Uterus (tissue), 4 donors: ENCODE measurements at places on chromosomes 6 and 20. TPM values are rescaled to one million over a fixed set of nuclear protein-coding genes. Genes with fewer than 3 reads are reported as not detected.

PLCB4 gene
- total RNA-seq, result 264 TPM

- H3K4me1 ChIP-seq, result no peaks in the 10 kb centered on the region
- DNase-seq, result no peak
- no peak overlapping the region for H3K4me3 ChIP-seq
- no peak overlapping the region for H3K27ac ChIP-seq
- no peaks in the 10 kb centered on the region for H3K36me3 ChIP-seq
Observed at GRCh38 chr6:126075335-126076071, 89.2 kb downstream of the TRMT11 start.

DNA sequence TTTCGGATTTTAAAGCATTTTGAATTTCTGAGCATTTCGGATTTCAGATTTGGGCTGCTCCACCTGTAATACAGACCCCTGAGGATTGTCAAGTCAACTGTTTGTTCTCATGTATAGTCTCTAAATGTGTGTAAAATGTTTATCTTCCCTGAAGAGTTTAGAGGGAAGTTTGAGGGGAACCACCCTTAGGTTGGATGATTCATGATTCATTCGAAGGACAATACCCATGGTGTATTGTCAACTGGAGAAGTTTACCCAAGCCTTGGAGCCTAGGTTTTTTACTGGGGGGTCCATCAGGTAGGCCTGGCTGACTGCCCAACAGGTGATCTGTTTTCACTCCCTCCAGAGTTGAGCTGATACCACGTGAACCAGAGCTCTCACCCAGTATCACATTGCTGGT lies 18.9 kb downstream of the GSTA4 start:
- DNase-seq, result no peak
- H3K4me1 ChIP-seq, result no peaks in the 10 kb centered on the region
- H3K27me3 ChIP-seq, result no peaks in the 10 kb centered on the region
- H3K27ac ChIP-seq, result no peak overlapping the region
- H3K36me3 ChIP-seq, result no peaks in the 10 kb centered on the region

ERVFRD-1 gene
- total RNA-seq, result 0.21 TPM

DNA sequence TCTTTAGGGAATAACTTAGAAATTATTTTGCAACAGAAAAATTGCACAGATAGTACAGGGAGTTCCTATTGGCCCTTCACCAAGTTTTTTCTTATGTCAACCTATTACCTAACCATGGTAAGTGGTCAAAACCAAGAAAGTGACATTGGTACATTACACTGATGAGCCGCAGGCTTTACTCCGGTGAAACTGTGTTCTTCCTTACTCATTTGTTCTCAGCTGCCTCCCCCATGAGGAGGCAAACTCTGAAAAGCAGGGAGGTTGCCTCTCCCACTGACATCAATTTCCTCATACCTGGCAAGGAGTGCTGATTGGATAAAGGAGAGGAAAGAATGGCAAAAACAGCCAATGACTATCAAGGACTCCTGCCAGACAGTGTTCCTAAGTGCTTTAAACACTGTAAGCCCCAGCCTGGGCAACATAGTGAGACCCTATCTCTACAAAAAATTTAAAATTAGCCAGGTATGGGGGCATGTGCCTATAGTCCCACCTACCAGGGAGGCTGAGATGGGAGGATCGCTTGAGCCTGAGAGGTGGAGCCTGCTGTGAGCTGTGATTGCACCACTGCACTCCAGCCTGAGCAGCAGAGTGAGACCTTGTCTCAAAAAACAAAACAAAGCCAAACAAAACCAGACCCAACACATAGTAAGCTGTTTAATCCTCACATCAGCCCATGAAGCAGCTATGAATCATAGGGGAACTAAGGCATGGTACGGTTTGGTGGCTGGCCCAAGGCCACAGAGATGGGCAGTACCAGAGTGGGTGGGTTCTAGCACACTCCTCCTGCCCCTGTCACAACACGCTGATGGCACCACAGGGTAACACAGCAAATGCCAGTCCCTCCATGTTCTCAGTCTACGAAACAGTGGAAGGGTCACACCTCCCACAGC lies 24.7 kb downstream of the C20orf203 start:
- no peak overlapping the region for H3K4me3 ChIP-seq
- no peaks in the 10 kb centered on the region for H3K27me3 ChIP-seq
- H3K4me1 ChIP-seq, result no peaks in the 10 kb centered on the region
- DNase-seq, result no peak

DNA sequence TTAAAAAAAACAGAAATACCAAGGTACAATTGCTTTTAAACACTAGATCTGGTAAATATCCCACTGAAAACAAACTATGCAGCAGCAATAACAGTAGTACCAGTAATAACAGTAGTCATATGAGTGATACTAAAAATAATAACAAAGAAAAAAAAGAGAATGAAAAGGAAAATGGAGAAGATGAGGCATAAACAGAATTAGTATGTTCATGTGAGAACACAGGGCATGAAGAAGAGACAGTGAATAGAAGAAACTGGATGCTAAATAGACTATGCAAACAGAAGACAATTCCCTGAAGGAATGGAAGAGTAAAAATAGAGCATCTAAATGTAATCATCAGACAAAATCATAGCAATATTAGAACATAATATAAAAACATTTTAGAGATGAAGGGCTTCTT lies 121.1 kb downstream of the RNGTT start:
- DNase-seq, result no peak
- H3K36me3 ChIP-seq, result no peaks in the 10 kb centered on the region
- H3K27ac ChIP-seq, result peak overlapping the region; percentile 46
- H3K27me3 ChIP-seq, result no peaks in the 10 kb centered on the region
- no peaks in the 10 kb centered on the region for H3K4me1 ChIP-seq
- no peak overlapping the region for H3K4me3 ChIP-seq

- no peaks in the 10 kb centered on the region for H3K4me1 ChIP-seq
- no peak overlapping the region for H3K27ac ChIP-seq
- H3K36me3 ChIP-seq, result no peaks in the 10 kb centered on the region
- no peaks in the 10 kb centered on the region for H3K27me3 ChIP-seq
- no peak overlapping the region for H3K4me3 ChIP-seq
Observed at GRCh38 chr20:44851545-44851944, 34.0 kb upstream of the YWHAB start.

GRCh38 chr6:85868685-85869084 lies 226.0 kb upstream of the SYNCRIP start:
- DNase-seq, result no peak
- H3K27ac ChIP-seq, result peak overlapping the region; percentile 23
- no peak overlapping the region for H3K4me3 ChIP-seq
- H3K36me3 ChIP-seq, result no peaks in the 10 kb centered on the region

CITED2 gene
- 53.4 TPM for total RNA-seq

GRCh38 chr20:62392621-62393334 lies 5.9 kb downstream of the RPS21 start:
- H3K36me3 ChIP-seq, result no peaks in the 10 kb centered on the region
- H3K4me1 ChIP-seq, result peaks cover 5% of the 10 kb centered on the region
- no peaks in the 10 kb centered on the region for H3K27me3 ChIP-seq
- no peak overlapping the region for H3K27ac ChIP-seq
- no peak for DNase-seq

DNA sequence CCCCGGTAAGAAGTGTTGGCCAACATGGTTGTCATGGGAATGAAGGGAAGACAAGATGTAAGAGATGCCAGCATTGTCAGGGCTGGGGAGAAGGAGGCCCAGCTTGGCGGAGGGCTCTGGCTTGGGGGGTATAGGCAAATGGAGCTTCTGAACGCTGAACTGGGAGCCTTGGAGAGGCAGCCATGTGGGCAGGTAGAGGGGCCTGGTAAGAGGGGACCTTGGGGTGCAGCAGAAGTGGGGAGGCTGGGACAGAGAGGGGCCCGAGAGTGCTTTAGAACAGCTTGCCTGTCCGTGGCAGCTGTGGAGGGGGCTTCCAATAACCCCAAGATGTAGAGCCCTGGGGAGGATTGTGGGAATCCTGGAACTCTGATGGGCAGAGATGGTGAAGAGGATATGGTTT lies 3.0 kb downstream of the SLC22A1 start:
- no peaks in the 10 kb centered on the region for H3K27me3 ChIP-seq
- no peaks in the 10 kb centered on the region for H3K36me3 ChIP-seq
- H3K27ac ChIP-seq, result no peak overlapping the region
- no peaks in the 10 kb centered on the region for H3K4me1 ChIP-seq
- DNase-seq, result no peak

DNA sequence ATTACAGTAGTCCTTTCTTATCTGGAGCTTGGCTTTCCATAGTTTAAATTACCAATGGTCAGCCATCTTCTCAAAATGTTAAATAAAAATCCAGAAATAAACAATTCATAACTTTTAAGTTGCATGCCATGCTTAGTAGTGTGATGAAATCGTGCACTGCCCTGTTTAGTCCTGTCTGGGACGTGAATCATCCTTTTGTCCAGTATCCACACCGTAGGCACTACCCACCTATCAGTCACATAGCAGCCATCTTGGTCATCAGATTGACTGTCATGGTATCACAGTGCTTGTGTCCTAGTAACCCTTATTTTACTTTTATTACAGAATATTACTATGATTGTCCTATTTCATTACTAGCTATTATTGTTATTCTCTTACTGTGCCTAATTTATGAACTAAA lies 924.1 kb downstream of the EYS start:
- H3K27me3 ChIP-seq, result no peaks in the 10 kb centered on the region
- no peak for DNase-seq
- no peaks in the 10 kb centered on the region for H3K36me3 ChIP-seq
- no peak overlapping the region for H3K27ac ChIP-seq
- no peaks in the 10 kb centered on the region for H3K4me1 ChIP-seq
- no peak overlapping the region for H3K4me3 ChIP-seq

DNA sequence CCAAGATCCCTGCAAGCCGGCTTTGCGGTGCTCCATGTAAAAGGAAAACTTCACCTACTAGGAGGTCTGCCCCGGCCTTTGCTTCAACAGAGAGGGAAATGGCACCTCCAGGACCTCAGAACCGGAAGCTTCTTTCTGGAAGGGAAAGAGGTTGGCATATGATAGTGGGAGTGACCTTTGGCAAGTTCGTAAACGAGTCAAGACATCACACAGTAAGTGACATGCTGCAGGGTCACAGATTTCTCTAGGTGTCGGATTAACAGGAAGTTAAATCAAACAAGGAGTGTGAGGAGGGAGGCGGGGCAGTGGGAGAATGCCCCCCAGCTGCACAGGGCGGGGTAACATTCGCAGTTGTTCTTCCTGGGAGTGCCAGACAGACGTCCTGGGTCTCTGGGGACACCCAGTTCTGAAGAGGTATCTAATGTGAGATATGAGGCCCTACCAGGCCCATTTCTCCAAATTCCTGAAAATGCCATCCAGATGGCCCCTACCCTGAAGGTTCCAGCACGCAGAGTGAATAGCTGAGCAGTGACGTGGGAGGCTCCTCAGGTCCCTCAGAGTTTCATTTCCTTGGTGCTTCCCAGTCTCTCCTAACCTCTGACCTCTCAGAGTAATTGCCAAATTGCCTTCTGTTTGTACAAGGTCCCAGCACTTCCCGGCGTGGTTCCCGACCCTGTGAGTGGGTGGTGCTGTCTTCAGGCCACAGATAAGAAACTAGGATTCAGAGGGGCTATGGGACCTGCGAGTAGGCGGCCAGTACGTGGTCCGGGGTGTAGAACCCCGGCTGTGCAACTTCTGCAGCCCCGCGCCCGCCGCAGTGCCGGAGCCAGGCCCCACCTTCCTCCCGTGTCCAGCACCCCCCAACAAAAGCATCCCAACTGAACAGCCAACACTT lies 1.9 kb downstream of the RRBP1 start:
- H3K27ac ChIP-seq, result peak overlapping the region; percentile 94
- H3K4me3 ChIP-seq, result peak overlapping the region; percentile 86
- peak; percentile 63 for DNase-seq
- no peaks in the 10 kb centered on the region for H3K36me3 ChIP-seq
- H3K27me3 ChIP-seq, result no peaks in the 10 kb centered on the region

- H3K27me3 ChIP-seq, result no peaks in the 10 kb centered on the region
- H3K36me3 ChIP-seq, result no peaks in the 10 kb centered on the region
- H3K4me3 ChIP-seq, result no peak overlapping the region
- no peak overlapping the region for H3K27ac ChIP-seq
- DNase-seq, result no peak
Observed at GRCh38 chr6:1079525-1079924, 232.4 kb upstream of the FOXQ1 start.

DNA sequence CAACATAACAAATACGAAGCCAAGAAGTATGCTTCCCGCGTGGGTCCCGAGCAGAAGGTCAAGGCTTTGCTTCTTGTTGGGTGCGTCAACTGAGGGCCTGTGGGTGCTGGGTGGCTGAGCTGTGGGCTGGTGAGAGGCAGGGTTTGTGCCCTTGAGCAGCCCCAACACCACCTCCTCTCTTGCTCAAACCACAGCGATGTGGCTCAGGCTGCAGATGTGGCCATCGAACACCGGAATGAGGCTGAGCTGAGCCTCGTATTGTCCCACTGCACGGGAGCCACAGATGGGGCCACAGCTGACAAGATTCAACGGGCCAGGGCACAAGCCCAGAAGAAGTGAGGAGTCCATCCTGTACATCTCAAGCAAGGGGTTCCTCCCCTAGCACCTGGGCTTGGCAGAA lies 7.0 kb upstream of the PTPRA start:
- no peak overlapping the region for H3K4me3 ChIP-seq
- no peak overlapping the region for H3K27ac ChIP-seq
- H3K4me1 ChIP-seq, result no peaks in the 10 kb centered on the region
- H3K36me3 ChIP-seq, result no peaks in the 10 kb centered on the region
- no peak for DNase-seq

NEURL2 gene
- total RNA-seq, result 0.29 TPM

- no peak overlapping the region for H3K27ac ChIP-seq
- no peaks in the 10 kb centered on the region for H3K4me1 ChIP-seq
- H3K36me3 ChIP-seq, result no peaks in the 10 kb centered on the region
- H3K27me3 ChIP-seq, result no peaks in the 10 kb centered on the region
- DNase-seq, result no peak
- no peak overlapping the region for H3K4me3 ChIP-seq
Observed at GRCh38 chr20:2742934-2743559, 50.5 kb downstream of the EBF4 start.

JAG1 gene
- total RNA-seq, result 154 TPM

DNA sequence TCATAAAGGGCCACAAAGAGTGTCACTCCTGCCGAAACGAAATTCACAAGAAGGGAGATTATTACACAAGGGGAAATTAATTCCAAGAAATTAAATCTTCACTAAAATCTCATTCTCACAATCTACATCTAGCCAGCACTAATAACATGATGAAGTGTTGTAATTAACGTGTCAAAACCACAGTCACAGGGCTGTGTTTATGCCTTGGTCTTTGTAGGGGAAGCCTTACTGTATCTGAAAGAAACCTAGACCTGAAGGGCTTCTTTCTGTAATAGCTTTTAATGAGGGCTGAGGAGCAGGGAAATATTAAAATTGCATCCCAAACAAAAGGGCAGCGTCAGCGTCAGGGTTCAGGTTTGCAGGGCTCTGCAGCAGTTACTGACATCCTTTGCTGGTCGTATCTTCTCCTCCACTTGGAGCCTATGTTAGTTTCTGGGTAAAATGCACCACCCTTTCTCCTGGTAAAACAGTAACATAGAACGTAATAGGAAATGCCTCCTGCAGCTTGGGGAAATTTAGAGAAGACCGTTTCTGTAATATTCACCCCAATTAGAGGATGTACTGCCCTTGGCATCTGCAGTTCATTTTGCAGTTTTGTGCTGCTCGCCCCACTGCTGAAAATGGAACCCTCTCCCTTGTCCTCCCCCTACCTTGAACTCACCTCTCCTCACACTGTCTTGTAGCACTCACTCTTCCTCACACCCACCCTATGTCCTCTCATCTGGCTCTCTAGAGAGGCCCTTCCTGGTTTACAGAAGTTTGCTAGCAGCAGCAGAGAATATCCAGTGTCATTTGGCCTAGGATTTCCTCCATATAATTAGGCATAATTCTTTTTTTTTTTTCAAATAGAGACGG lies 109.0 kb upstream of the TRAF3IP2 start:
- H3K27me3 ChIP-seq, result no peaks in the 10 kb centered on the region
- DNase-seq, result no peak
- H3K4me1 ChIP-seq, result no peaks in the 10 kb centered on the region
- no peak overlapping the region for H3K4me3 ChIP-seq
